Esophagus squamous epithelium (tissue), 5 donors: ENCODE measurements at places on chromosomes 3 and 15.

DNA sequence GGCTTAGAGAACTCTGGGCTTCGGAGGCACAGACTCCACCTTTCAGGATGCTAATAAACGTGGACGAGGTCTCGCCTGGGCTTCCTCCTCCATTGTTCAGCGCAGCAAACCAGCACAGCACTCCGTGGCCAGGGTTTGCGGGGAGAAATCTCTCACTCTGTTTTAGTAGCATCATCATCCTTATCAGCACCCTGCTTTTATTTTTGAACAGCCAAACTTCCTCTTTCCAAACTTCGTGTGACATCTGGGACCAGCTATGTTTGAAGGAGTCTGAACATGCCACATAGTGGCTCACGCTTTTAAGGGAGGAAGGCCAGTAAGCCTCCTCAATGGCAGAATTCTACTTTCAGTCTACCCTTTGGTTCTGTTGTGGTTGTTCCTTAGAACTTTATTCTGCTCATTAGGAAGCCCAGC lies 149.0 kb downstream of the PGPEP1L start:
- DNase-seq = no peak
- H3K27me3 ChIP-seq = no peaks in the 10 kb centered on the region
- H3K4me3 ChIP-seq = no peak overlapping the region
- H3K36me3 ChIP-seq = no peaks in the 10 kb centered on the region

DNA sequence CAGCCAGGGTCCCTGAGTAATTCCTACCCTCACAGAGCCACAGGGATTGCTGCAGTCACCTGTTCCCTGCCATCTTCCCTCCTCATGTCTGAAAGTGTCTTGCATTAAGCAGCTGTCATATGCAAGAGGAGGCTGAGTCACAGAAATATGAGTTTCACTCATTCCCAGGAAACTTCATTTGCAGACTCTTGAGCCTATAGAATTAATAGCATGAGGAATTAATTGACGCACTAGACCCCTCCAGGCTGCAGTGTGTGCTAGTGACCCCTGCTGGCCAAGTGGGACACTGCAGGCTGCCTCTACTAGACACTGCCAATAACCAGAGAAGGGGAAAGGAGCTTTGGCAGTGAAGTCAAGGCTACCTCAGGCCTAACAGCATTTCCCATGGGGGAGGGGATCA lies 50.6 kb upstream of the SLC6A1 start:
- no peak overlapping the region for H3K4me3 ChIP-seq
- H3K4me1 ChIP-seq = peaks cover 8% of the 10 kb centered on the region
- no peak overlapping the region for H3K27ac ChIP-seq
- no peaks in the 10 kb centered on the region for H3K36me3 ChIP-seq
- DNase-seq = no peak
- no peaks in the 10 kb centered on the region for H3K27me3 ChIP-seq

GRCh38 chr15:65312400-65312916 lies 8.0 kb downstream of the RNU5B-1 start:
- no peak for DNase-seq
- no peaks in the 10 kb centered on the region for H3K27me3 ChIP-seq
- no peaks in the 10 kb centered on the region for H3K36me3 ChIP-seq

DNA sequence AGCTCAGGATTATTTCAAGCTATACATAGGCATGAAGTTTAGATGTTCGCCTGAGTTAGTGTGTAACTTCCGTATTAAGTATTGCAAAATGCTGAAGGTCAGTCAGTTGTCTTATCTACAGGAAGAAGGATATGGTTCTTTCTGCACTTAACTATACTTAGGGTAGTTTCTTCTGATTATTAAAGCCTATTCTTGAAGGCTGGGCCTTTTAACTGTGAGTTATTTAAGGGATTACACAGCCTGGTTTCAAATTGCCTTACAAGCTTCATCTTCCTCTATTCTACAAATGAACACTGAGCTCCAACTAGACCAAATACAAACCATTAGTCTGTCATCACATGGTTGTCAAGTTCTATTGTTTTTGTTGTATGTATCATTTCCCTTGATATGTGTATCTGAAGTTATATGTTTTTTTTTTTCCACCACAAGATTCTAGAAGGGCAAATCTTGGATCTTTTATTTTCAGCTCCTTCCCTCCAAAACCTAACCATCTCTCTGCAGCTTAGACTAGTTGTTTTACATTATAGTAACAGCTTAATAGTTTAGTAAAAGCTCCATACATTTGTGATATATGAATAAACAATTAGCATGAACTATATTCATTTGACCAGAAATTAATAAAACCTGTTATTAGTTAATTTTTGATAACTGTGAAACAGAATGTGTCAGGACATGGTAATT lies 272.9 kb upstream of the KCNMB2 start:
- no peak for DNase-seq
- H3K27ac ChIP-seq = no peak overlapping the region
- H3K4me3 ChIP-seq = no peak overlapping the region
- H3K36me3 ChIP-seq = no peaks in the 10 kb centered on the region
- no peaks in the 10 kb centered on the region for H3K4me1 ChIP-seq

- H3K27me3 ChIP-seq = no peaks in the 10 kb centered on the region
- peak overlapping the region; percentile 64 for H3K27ac ChIP-seq
- H3K36me3 ChIP-seq = no peaks in the 10 kb centered on the region
- no peak for DNase-seq
- H3K4me3 ChIP-seq = no peak overlapping the region
- peaks cover 30% of the 10 kb centered on the region for H3K4me1 ChIP-seq
Observed at GRCh38 chr3:124837730-124838186, 49.4 kb downstream of the ITGB5 start.

DNA sequence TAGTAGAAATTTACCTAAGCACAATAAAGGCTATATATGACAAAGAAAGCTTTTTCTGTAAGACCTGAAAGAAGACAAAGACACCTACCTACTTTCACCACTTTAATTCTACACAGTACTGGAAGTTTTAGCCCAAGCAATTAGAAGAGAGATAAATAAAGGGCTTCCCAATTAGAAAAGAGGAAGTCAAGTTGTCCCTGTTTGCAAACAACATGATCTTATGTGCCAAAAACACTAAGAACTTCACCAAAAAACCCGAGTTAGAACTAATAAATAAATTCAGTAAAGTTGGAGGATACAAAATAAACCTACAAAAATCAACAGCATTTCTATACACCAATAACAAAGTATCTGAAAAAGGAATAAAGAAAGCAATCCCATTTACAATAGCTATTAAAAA lies 190.9 kb downstream of the NR2F2 start:
- no peaks in the 10 kb centered on the region for H3K27me3 ChIP-seq
- H3K36me3 ChIP-seq = no peaks in the 10 kb centered on the region
- DNase-seq = no peak
- no peak overlapping the region for H3K4me3 ChIP-seq
- no peak overlapping the region for H3K27ac ChIP-seq

DNA sequence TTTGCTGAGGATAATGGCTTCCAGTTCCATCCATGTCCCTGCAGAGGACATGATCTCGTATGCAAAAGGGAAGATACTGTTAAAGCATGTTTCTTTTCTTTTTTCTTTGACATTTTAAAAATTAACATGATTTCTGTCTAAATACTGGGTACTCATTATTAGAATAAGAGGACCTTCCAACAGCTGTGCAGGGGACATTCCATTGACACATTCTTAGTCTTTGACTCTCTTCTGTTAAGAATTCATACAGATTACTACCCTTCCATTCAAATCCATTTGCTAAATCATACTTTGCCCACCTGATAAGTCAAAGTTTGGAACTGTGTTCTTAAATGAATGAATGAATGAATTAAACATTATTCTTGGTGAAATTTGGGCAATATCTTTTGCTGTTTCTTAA lies 5.1 kb upstream of the CP start:
- no peak overlapping the region for H3K27ac ChIP-seq
- H3K36me3 ChIP-seq = no peaks in the 10 kb centered on the region
- H3K27me3 ChIP-seq = no peaks in the 10 kb centered on the region
- DNase-seq = no peak
- no peak overlapping the region for H3K4me3 ChIP-seq
- H3K4me1 ChIP-seq = no peaks in the 10 kb centered on the region

- peak overlapping the region; percentile 92 for H3K27ac ChIP-seq
- H3K27me3 ChIP-seq = no peaks in the 10 kb centered on the region
- no peak for DNase-seq
- H3K4me1 ChIP-seq = peaks cover 39% of the 10 kb centered on the region
- no peaks in the 10 kb centered on the region for H3K36me3 ChIP-seq
Observed at GRCh38 chr15:28096670-28097431, 2.3 kb downstream of the OCA2 start.

DNA sequence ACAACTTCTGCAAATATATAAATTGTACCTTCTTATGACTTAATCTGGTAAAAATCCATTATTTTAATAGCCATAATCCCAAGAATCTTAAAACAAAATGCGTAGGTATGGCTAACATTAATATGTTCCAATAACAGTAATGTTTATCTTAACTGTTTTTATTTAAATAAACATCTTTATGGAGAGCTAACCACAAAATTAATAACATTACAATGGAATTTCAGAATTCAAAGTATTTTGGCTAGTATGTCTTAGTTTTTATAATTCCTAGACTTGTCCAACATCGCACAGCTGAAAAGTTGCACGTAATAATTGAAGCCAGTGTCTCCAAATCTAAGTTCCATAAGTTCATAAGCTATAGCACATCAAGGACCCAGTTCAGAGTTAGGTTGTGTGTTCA lies 47.6 kb downstream of the ANKRD28 start:
- H3K4me3 ChIP-seq = no peak overlapping the region
- no peak overlapping the region for H3K27ac ChIP-seq
- H3K36me3 ChIP-seq = peaks cover 34% of the 10 kb centered on the region
- no peaks in the 10 kb centered on the region for H3K27me3 ChIP-seq
- no peak for DNase-seq
- H3K4me1 ChIP-seq = no peaks in the 10 kb centered on the region

- H3K4me1 ChIP-seq = peaks cover 11% of the 10 kb centered on the region
- H3K4me3 ChIP-seq = no peak overlapping the region
- H3K27me3 ChIP-seq = no peaks in the 10 kb centered on the region
- H3K27ac ChIP-seq = no peak overlapping the region
- DNase-seq = no peak
Observed at GRCh38 chr3:114551770-114552526, 258.1 kb downstream of the TIGIT start.

- no peaks in the 10 kb centered on the region for H3K36me3 ChIP-seq
- no peak for DNase-seq
- H3K4me3 ChIP-seq = no peak overlapping the region
- H3K27me3 ChIP-seq = no peaks in the 10 kb centered on the region
- H3K4me1 ChIP-seq = peaks cover 23% of the 10 kb centered on the region
Observed at GRCh38 chr3:146277953-146278631, 27.2 kb upstream of the PLSCR4 start.

DNA sequence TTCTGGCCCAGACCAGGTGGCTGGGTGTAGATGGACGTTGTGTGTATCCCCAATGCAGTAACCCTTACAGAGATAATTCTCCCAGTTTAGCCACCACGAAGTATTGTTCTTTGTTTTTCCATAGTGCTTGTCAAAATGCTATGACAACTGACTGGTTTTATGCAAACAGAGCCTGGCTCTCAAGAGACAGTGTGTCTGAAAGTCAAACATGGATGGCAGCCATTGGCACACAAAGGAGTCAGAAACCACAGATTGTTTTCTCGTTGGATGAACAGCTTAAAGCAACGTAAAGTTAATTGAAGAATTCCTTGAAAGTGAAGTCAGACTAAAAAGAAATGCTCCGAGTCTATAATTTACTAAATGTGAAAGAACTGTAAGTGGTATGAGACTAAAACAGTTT lies 91.2 kb downstream of the FILIP1L start:
- no peak for DNase-seq
- H3K4me1 ChIP-seq = peaks cover 15% of the 10 kb centered on the region
- no peak overlapping the region for H3K4me3 ChIP-seq
- H3K27me3 ChIP-seq = no peaks in the 10 kb centered on the region
- H3K27ac ChIP-seq = peak overlapping the region; percentile 5

DNA sequence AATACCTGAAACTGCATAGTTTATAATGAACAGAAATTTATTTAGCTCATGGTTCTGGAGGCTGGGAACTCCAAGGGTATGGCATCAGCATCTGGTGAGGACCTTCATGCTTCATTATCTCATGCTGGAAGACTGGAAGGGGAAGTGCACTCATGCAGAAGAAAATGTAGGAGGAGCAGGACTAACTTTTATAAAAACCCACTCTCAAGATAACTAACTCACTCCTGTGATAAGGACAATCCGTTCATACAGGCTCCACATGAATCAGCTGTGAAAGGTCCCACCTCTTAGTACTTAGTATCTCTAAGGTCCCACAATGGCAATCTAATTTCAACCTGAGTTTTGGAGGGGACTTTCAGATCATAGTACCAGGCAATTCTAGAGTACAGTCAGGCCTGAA lies 33.6 kb upstream of the APH1B start:
- H3K4me1 ChIP-seq = peaks cover 16% of the 10 kb centered on the region
- H3K27ac ChIP-seq = peak overlapping the region; percentile 45
- H3K4me3 ChIP-seq = no peak overlapping the region
- H3K27me3 ChIP-seq = no peaks in the 10 kb centered on the region

DNA sequence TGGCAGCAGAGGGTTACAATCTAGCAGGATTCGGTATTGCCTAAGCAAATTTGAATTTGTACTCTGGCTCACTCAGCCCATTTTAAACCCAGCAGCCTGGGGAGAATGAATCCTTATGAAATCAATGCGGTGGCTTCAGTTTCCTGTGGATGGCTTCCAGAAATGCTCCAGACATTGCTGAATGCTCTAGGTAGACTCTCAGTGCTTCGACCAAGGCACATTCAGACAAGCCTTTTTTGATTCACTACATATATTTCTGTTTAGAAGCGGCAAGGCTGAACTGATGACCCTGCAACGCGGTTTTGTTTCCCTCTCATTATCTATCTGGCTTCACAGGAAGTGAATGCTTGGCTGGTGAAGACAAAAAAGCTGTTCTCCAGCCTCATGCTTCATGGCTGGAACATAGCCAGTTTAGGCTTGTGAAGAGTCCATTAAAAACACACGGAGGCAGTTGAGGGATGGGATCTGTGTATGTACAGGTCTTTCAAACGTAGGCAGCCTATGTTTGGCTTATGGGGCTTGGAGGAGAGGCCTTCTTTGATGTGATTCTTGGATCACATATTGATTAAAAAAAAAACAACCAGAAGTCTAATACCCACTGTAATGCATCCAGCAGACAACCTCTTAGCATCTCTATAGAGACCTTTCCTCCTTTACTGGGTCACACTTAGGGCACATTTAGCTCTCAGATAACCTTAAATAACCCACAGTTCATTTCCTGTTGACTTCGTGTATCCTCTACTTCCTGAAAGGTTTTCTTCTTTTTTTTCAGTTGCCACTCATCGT lies 400.2 kb upstream of the TBL1XR1 start:
- peaks cover 99% of the 10 kb centered on the region for H3K4me1 ChIP-seq
- DNase-seq = no peak
- peak overlapping the region; percentile 39 for H3K4me3 ChIP-seq
- no peaks in the 10 kb centered on the region for H3K36me3 ChIP-seq
- H3K27me3 ChIP-seq = no peaks in the 10 kb centered on the region
